Activated T-cell treated with anti-CD3 and anti-CD28 coated beads, Interleukin-2, amount 50 U/mL, for 24 hours (primary cell): ENCODE measurements at places on chromosomes 5 and 9.
A peak's percentile ranks its signal among the peaks of the same experiment; 100 is the strongest.

- peak overlapping the region; percentile 33 for H3K4me3 ChIP-seq
- peaks cover 12% of the 10 kb centered on the region for H3K36me3 ChIP-seq
- H3K4me1 ChIP-seq, result peaks cover 50% of the 10 kb centered on the region
Measured at GRCh38 chr9:6777213-6777902, 19.6 kb downstream of the KDM4C start.

- no peaks in the 10 kb centered on the region for H3K27me3 ChIP-seq
- DNase-seq, result no peak
Measured at GRCh38 chr9:9790216-9790872, 822.5 kb downstream of the PTPRD start.

- H3K4me1 ChIP-seq, result no peaks in the 10 kb centered on the region
- H3K36me3 ChIP-seq, result no peaks in the 10 kb centered on the region
- H3K4me3 ChIP-seq, result no peak overlapping the region
Measured at GRCh38 chr5:120365656-120366446, 98.2 kb upstream of the PRR16 start.

DNA sequence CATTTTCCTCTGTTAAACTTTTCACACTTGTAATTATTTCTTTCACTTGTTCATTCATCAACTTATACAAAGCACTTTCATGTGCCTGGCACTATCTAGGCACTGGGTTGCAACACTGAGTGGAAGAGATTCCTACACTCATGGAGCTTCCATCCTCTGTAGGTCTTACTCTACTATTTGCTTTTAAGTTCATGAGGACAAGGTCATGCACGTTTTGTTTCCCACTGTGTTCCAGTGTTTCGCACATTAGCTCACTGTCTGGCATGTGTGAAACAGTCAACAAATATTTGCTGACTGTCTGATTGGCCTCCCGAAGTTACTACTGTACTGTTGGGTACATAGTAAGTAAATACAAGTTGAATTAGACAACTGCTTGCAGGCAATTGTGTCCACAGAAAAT is 87.9 kb upstream of the IFNK start:
- no peaks in the 10 kb centered on the region for H3K27me3 ChIP-seq
- no peak for DNase-seq
- no peak overlapping the region for H3K27ac ChIP-seq
- peaks cover 21% of the 10 kb centered on the region for H3K4me1 ChIP-seq

GRCh38 chr5:156119692-156120091 is 207.3 kb upstream of the SGCD start:
- no peak overlapping the region for H3K27ac ChIP-seq
- H3K4me1 ChIP-seq, result no peaks in the 10 kb centered on the region
- no peak for DNase-seq
- H3K36me3 ChIP-seq, result no peaks in the 10 kb centered on the region
- no peak overlapping the region for H3K4me3 ChIP-seq
- peaks cover 25% of the 10 kb centered on the region for H3K27me3 ChIP-seq

DNA sequence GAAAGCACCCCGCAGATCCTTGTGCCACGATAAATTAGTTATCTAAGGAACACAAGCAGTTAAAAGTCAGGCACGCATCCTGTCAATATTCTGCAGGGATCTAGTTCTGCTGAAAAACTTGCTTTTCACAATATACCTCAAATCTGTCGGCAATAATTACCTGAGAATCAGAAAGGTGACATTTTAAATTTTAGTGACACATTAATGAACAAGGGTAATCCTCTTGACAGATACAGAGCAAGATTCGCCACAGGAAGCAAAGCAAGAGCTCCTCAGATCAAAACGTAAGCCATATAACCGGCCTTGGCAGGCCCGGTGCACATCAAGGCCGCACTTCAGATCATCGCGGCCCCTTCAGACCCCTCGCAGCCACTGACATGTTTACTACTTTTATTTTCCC is 185.7 kb downstream of the ATPSCKMT start:
- no peak overlapping the region for H3K27ac ChIP-seq
- no peaks in the 10 kb centered on the region for H3K36me3 ChIP-seq
- no peak for DNase-seq
- H3K4me1 ChIP-seq, result no peaks in the 10 kb centered on the region
- no peaks in the 10 kb centered on the region for H3K27me3 ChIP-seq
- H3K4me3 ChIP-seq, result no peak overlapping the region

GRCh38 chr9:124436320-124436719 is 13.9 kb upstream of the ADGRD2 start:
- H3K36me3 ChIP-seq, result no peaks in the 10 kb centered on the region
- H3K4me3 ChIP-seq, result no peak overlapping the region
- no peak for DNase-seq

- H3K4me3 ChIP-seq, result no peak overlapping the region
- no peak overlapping the region for H3K27ac ChIP-seq
- no peak for DNase-seq
- H3K27me3 ChIP-seq, result peaks cover 2% of the 10 kb centered on the region
- H3K36me3 ChIP-seq, result no peaks in the 10 kb centered on the region
Measured at GRCh38 chr9:98300611-98301010, 45.2 kb upstream of the TBC1D2 start.

GRCh38 chr9:120770931-120771330 is 22.3 kb downstream of the FBXW2 start:
- no peak overlapping the region for H3K4me3 ChIP-seq
- H3K36me3 ChIP-seq, result peaks cover 95% of the 10 kb centered on the region
- no peak overlapping the region for H3K27ac ChIP-seq
- H3K4me1 ChIP-seq, result peaks cover 25% of the 10 kb centered on the region

DNA sequence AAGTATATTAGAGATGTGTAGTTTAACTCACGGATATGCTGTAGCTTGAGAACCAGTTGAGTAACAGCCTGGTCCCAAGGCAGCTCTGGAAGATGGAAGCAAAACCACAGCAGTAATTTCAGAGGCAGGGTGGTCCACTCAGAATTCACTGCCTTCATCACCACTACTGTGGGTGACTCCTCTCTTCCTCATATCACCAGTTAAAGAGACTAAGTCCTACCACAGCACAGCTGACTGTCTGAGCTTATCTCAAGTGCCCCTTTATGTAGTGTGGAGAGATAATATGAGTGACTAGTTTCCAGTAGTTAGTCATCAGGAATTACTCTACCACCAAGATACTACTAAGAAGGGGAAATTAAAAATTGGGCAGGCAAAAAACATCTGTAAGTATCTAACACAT is 1571.2 kb upstream of the C9orf72 start:
- no peaks in the 10 kb centered on the region for H3K36me3 ChIP-seq
- no peaks in the 10 kb centered on the region for H3K27me3 ChIP-seq
- DNase-seq, result no peak
- H3K4me3 ChIP-seq, result no peak overlapping the region

- H3K27ac ChIP-seq, result no peak overlapping the region
- no peak overlapping the region for H3K4me3 ChIP-seq
- DNase-seq, result no peak
- H3K36me3 ChIP-seq, result no peaks in the 10 kb centered on the region
- H3K4me1 ChIP-seq, result no peaks in the 10 kb centered on the region
- peaks cover 12% of the 10 kb centered on the region for H3K27me3 ChIP-seq
Measured at GRCh38 chr5:147439254-147439653, 70.6 kb downstream of the DPYSL3 start.

GRCh38 chr5:121489972-121490371 is 361.7 kb upstream of the FTMT start:
- H3K4me1 ChIP-seq, result no peaks in the 10 kb centered on the region
- no peak overlapping the region for H3K4me3 ChIP-seq
- H3K27me3 ChIP-seq, result no peaks in the 10 kb centered on the region
- H3K27ac ChIP-seq, result no peak overlapping the region

DNA sequence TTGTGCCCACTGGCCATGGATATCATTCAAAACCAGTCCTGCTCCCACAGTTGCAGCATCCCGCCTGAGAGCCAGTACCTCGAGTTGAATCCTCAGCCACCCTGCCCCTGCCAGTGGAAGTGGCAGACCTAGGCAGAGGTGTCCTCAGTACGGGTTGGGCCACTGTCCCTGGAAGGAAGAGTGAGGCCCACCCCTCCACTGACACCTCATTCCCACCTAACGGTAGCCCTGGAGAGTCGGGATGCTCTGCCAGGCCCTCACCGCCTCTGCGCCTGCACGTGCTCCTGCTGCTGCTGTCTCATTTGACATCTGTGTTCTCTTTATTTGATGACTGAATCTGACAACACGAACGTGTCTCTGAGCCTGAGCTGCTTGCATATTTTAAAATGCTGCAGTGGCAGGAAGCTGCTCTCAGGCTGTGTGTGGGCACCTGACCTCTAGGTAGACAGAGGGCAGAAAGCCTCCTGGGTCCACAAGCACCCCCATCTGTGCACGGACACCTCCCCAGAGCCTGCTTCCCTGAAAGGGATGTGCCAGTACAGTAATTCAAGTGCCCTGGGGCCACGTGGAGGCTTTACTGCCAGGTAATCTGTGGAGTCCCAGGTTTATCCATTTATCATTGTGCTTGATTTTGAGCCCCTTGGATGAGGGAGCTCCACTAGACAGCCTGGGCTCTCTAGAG is 194.7 kb downstream of the CACNA1B start:
- peaks cover 1% of the 10 kb centered on the region for H3K4me1 ChIP-seq
- H3K27ac ChIP-seq, result no peak overlapping the region
- DNase-seq, result no peak
- H3K4me3 ChIP-seq, result no peak overlapping the region
- no peaks in the 10 kb centered on the region for H3K36me3 ChIP-seq

- no peaks in the 10 kb centered on the region for H3K27me3 ChIP-seq
- H3K4me1 ChIP-seq, result no peaks in the 10 kb centered on the region
- H3K36me3 ChIP-seq, result no peaks in the 10 kb centered on the region
- H3K27ac ChIP-seq, result no peak overlapping the region
- no peak overlapping the region for H3K4me3 ChIP-seq
Measured at GRCh38 chr9:73845954-73846690, 651.0 kb upstream of the RORB start.

DNA sequence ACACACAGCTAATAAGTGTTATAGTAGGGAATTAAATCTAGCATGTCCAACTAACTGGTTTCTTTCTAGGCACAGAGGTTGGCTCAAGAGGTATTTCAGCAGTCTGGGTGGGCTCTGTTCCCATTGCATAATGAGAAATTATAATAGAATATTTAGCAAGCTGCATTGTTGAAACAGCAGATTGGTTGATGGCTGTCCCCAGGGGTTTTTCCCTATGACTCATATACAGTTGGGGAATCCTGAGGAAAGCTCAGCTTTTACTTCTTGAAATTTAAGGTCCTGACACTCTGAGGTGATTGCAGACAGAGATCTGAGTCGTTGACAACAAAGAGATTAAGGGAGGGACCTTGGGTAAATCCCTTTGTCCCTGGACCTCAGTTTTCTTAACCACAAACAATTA is 38.3 kb upstream of the TNFSF8 start:
- H3K27me3 ChIP-seq, result no peaks in the 10 kb centered on the region
- peaks cover 24% of the 10 kb centered on the region for H3K4me1 ChIP-seq
- no peak overlapping the region for H3K4me3 ChIP-seq
- no peaks in the 10 kb centered on the region for H3K36me3 ChIP-seq
- no peak for DNase-seq

DNA sequence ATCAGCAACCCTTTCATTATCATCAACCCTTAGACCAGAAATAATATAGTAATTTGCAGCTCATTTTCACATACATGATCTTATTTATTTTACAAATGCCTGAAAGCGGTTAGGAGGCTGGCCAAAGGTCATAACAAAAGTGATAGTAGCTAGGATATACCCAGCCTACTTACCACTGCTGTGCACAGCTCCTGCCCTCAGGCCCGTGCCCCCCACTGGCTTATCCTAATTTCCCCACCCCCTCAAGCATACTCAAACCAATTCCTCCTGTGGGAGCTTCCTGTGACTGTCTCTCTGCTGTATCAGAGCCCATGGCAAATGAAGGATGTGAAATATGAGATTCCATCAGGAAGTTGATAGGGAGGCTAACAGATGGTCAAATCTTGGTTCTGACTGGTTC is 14.8 kb downstream of the FAM219A start:
- H3K27me3 ChIP-seq, result no peaks in the 10 kb centered on the region
- peaks cover 5% of the 10 kb centered on the region for H3K36me3 ChIP-seq
- no peak overlapping the region for H3K4me3 ChIP-seq

- H3K36me3 ChIP-seq, result no peaks in the 10 kb centered on the region
- no peak overlapping the region for H3K4me3 ChIP-seq
- no peak for DNase-seq
- H3K27ac ChIP-seq, result no peak overlapping the region
Measured at GRCh38 chr5:84383816-84384603, 670 bp downstream of the EDIL3 start.

DNA sequence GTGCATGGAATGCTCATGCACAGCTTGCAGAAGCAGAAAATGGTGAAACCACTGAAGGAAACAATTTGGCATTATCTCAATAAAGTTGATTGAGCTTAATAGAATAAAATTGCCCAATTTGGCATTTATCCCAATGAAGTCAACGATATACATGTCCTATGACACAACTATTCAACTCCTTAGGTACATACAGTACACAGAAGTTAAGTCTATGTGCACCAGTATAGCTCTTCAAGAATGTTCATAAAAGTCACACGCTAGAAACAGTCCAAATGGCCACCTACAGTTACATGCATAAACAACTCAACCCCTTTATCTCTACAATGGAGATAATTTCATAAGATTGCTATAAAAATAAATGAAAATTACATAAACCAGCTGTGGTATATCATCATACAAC is 184.5 kb downstream of the DENND1A start:
- no peak for DNase-seq
- H3K4me3 ChIP-seq, result no peak overlapping the region
- H3K36me3 ChIP-seq, result peaks cover 2% of the 10 kb centered on the region
- H3K27me3 ChIP-seq, result no peaks in the 10 kb centered on the region
- no peak overlapping the region for H3K27ac ChIP-seq

- no peak overlapping the region for H3K27ac ChIP-seq
- no peak overlapping the region for H3K4me3 ChIP-seq
- no peak for DNase-seq
- H3K4me1 ChIP-seq, result no peaks in the 10 kb centered on the region
- H3K27me3 ChIP-seq, result peaks cover 3% of the 10 kb centered on the region
Measured at GRCh38 chr9:126956917-126957686, 42.5 kb downstream of the RALGPS1 start.

DNA sequence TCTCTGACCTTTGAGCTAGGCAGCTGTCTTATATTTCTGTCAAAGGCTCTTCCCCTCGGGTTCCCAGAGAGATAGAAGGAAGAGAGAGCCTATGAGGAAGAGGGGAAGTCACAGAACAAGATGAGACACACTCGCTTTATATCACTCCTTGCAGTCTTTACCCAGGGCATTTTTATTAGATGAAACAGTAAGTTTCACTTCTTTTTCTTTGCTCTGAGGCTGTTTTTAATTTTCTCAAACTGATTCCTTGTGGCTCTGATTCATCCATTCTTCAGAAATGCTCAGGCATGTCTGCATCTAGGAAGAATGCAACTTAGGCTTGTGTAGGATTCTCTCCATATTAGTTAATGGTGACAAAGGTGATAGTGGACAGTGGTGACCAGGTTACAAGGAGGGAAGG is 132.9 kb upstream of the CHD1 start:
- H3K27me3 ChIP-seq, result no peaks in the 10 kb centered on the region
- H3K36me3 ChIP-seq, result no peaks in the 10 kb centered on the region
- no peak overlapping the region for H3K27ac ChIP-seq
- peaks cover 7% of the 10 kb centered on the region for H3K4me1 ChIP-seq
- H3K4me3 ChIP-seq, result no peak overlapping the region
- no peak for DNase-seq
